Activated naive CD4-positive, alpha-beta T cell treated with anti-CD3 and anti-CD28 coated beads, Interleukin-2, amount 50 U/mL, for 16 hours (primary cell): ENCODE measurements at places on chromosomes 4 and X.
A peak's percentile ranks its signal among the peaks of the same experiment; 100 is the strongest.

GRCh38 chr4:1793496-1793840, 375 bp downstream of the FGFR3 start:
- peak; percentile 40 for DNase-seq

- DNase-seq, result no peak
Observed at GRCh38 chr4:40281913-40282312, 53.2 kb upstream of the CHRNA9 start.

GRCh38 chr4:114082348-114082747, 102.9 kb upstream of the ARSJ start:
- no peak for DNase-seq

DNA sequence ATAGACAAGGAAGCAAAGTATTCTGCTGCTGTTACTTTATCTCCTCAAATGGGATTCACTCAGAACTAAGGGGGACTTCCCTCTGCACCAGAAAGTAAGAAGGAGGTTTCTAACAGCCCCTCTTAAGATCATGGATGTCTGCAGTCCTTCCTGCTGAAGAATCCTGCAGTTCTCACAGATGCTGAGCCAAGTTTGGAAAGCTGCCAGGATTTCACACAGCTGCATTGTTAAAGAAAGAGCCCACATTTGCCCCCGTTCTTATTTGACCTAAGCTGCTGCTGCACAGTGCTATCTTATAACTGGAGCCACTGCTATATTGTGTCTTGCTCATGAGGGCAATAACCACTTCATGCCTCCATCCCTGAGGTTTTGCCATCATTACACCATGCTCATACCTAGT, 81.1 kb downstream of the FAAH2 start:
- DNase-seq, result no peak

DNA sequence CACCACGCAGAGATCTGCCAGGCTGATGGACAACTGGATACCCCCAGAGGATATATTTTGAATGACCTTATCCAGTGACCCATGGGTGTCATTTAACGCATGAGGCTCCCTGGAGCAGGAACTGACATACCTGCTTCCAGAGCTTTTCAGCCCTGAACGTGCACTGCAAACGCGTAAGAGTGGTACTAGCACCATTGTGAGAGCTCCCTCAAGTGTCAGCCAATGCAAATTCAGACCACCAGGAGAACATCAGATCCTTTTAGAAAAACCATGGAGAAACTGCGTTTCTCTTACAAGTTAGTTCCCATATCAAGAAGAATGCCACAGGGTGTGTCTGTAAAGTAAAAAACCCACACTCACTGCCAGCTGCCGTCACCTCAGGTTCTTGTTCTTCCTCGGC, 7.3 kb downstream of the TREX2 start:
- no peak for DNase-seq

DNA sequence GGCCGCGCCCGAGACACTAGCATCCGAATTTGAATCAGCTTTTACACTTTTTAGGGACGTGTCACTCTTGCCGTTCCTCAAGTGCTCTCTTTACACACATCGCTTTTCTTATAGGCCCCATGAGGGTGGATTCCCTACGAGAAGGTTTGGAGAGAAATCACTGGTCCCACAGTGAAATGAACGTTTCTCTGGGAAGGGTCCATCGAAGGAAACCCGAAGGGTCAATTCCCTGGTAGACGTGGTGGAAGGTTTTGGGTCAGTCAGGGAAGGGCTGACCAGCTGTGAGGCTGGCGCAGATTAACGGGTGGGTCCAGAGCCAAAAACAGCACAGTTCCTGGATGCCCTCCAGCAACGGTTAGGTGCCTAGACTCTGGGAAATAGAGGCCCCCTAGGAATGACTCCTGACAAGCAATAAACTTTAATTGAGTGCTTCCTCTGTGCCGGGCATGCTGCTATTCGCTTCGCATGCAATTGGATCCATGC, 35.9 kb downstream of the ETDC start:
- DNase-seq, result no peak

GRCh38 chr4:81625422-81626417, 154.0 kb upstream of the RASGEF1B start:
- DNase-seq, result no peak

DNA sequence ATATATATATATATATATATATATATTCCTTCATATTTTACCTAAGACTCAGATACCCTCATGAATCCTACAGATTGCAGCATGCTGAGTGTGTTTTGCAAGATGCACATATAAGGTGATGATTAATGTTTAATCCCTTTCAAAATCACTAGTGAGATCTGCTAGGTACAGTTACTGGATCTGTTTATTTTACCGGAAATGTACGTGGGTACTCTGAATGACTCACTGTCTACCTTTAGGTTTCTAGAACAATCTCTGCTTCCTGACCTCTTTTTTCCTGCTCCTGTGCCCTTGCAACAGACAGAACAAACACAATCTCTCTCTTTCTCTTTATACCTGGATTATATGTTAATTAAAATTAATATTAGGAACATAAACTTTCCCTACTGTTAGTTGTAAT, 379.6 kb downstream of the FAM133A start:
- DNase-seq, result no peak

DNA sequence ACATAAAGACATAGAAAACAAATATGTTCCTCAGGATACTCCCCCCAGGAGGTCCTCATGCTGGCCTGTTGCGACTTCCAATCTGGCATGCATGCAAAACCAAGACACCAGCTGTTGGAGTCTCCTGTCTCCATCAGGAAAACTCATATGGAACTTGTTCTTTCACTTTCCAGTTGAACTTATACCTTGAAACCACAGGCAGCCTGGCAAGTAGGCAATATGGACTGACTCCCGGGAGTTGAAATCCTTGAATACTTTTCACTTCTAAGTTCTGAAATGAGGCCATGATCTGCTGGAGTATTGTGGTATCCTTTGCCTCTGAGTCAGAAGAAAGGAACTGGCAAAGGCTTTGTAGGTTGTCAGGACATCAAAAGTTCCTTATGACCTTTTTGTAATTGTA, 444.2 kb downstream of the IDS start:
- no peak for DNase-seq

DNA sequence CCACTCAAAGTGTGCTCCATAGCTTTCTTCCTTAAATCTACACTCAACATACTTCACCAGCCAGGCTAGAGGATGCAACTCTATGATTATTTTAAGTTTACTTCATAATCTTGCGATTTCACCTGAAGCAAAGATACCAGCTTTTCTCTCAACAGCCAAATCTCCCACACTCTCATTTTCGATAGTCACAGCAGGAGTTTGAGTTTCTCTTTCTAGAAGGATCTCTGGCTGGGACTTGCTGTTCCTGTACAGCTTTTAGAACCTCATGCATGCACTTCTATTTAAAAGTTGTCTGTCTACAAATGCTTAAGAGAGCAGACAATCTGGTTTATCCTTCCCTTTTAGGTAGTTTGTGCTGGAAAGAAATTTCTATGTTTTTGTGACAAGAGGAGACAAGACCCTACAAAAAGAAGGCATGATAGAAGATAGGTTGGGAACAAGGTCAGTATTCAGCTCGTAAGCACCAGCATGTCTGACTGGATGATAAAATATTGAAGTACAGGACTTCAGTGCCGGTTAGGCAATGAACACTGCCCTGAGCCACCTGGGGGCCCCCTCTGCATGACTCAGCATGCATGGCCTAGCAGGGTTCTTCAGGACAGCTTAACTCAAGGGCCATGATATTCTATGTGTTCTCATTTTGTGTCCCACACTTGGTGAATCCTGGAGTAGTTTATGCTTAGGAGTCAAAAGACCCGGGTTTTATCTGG, 65.6 kb downstream of the ATXN3L start:
- no peak for DNase-seq

GRCh38 chrX:72208126-72208800, 26.7 kb downstream of the PIN4 start:
- DNase-seq, result no peak

GRCh38 chrX:16774746-16775145, 11.5 kb upstream of the TXLNG start:
- no peak for DNase-seq

DNA sequence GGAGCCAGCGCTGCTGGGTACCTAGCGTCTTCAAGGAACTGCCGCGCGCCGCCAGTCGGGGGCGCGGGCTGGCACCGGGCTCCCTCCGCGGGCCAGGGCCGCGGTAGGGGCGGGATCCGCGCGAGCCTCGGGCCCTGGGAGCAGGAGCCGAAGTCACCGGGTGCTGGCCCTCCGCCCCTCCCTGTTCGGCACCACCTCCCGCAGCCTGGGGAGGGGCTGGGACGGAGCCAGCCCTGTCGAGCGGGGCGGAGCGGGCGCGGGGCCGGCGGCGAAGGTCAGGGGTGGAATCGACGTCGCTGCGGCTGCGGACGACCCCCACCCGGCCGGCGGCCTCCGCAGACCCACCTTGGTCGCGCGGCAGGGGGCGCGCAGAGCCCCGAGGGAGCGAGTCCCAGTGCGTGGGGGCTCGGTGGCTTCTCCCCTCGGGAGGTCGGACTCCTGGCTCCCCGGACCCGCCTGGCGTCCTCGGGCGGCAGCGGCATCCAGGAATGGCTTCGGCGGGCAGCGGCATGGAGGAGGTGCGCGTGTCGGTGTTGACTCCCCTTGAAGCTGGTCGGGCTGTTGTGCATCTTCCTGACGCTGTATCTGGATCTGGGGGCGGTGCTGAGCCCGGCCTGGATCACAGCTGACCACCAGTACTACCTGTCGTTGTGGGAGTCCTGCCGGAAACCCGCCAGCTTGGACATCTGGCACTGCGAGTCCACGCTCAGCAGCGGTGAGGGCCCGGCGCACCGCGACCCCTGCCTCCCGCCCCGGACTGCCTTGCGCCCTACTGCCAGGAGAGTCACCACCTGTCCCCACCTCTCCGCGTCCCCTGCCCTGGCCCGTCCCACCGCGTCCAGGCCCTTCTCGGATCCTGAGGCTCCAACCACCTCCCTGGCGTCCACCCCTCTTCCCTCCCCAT, 50.5 kb upstream of the FAM47C start:
- no peak for DNase-seq

- no peak for DNase-seq
Observed at GRCh38 chr4:38046727-38047489, 86.7 kb downstream of the PTTG2 start.

DNA sequence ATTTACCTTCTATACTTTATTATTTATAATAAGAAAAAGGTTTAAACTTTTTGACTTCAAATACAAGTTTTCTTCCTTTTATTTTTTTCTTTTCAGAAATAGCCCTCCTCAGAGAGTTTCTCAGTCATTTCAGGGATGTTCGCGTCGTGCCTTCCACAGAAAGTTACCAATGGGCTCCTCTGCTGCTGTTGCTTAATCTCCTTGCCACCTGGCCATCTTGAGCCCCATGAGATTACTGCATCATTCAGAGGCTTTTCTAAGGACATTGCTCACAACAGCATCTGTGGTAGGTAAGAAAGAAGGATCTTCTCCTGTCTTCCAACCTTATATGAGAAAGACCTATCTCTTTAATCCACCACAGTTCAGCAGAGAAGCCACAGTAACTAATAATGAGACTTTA, 1361.9 kb upstream of the ADGRL3 start:
- no peak for DNase-seq

- DNase-seq, result no peak
Observed at GRCh38 chrX:13009273-13009672, 34.4 kb downstream of the TMSB4X start.

DNA sequence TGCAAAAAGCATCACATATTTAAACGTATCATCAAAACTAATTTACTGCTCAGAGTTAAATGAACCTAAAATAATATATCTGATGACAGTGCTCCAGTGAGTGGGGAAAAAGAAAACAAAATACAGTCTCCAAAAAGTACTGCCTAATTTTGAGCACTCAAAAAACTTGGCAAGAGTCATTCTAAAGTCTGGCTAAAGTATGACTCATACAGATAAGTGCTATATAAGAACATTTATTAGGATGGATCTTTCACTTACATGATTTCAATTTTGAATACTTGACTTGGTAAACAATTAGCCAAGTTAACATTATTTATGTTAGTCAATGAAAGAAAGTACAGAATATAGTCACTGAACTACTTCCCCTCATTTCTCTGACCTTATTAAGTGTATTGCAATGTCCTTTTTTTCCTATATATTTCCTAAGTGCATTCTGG, 27.2 kb downstream of the FBXO8 start:
- DNase-seq, result no peak

GRCh38 chr4:182758273-182758672, 158.9 kb downstream of the DCTD start:
- no peak for DNase-seq

GRCh38 chr4:38194047-38194602, 233.9 kb downstream of the PTTG2 start:
- DNase-seq, result no peak

- no peak for DNase-seq
Observed at GRCh38 chr4:69991016-69991415, 4.8 kb upstream of the STATH start.

GRCh38 chrX:153580700-153581386, 18.1 kb downstream of the CCNQ start:
- DNase-seq, result peak; percentile 14

DNA sequence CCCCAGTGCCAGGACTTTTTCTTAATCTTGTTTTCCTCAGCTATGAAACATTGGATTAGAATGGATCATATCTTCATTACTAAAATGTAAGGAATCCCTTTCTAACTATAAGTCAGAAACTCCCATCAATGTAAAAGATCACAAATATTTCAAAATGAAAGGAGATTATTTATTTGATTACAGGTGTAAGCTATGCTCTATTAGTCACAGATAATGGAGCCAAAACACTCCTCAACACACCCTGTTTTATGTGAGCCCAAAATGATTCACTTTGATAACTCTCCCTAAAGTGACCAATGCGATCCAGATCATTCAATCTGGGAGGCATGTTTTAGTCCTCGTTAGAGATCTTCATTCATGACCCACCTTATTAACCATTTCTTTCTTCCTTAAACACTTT, 566.7 kb upstream of the TENM3 start:
- no peak for DNase-seq

DNA sequence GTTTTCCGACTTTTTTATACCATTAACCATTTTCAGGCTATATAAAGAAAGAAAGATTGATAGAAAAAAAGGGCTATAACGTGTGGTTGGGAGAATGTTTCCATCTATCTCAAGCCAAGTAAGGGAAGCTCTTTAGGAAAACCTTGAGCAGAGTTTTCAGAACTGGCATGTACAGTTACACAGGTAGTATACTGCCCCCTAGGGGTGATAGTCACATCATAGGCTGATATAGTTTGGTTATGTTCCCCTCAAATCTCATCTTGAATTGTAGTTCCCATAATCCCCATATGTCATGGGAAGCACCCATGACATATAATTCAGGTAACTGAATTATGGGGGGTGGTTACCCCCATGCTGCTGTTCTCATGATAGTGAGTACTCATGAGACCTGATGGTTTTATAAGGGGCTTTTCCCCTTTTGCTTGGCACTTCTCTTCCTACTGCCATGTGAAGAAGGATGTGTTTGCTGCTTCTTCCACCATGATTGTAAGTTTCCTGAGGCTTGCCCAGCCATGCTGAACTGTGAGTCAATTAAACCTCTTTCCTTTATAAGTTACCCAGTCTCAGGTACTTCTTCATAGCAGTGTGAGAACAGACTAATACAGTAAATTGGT, 186.8 kb downstream of the TMA16 start:
- DNase-seq, result no peak

- DNase-seq, result no peak
Observed at GRCh38 chr4:163613383-163613782, 118.9 kb downstream of the TMA16 start.
